DMS53 (cell line): ENCODE measurements at places on chromosomes 1 and 21.

DNA sequence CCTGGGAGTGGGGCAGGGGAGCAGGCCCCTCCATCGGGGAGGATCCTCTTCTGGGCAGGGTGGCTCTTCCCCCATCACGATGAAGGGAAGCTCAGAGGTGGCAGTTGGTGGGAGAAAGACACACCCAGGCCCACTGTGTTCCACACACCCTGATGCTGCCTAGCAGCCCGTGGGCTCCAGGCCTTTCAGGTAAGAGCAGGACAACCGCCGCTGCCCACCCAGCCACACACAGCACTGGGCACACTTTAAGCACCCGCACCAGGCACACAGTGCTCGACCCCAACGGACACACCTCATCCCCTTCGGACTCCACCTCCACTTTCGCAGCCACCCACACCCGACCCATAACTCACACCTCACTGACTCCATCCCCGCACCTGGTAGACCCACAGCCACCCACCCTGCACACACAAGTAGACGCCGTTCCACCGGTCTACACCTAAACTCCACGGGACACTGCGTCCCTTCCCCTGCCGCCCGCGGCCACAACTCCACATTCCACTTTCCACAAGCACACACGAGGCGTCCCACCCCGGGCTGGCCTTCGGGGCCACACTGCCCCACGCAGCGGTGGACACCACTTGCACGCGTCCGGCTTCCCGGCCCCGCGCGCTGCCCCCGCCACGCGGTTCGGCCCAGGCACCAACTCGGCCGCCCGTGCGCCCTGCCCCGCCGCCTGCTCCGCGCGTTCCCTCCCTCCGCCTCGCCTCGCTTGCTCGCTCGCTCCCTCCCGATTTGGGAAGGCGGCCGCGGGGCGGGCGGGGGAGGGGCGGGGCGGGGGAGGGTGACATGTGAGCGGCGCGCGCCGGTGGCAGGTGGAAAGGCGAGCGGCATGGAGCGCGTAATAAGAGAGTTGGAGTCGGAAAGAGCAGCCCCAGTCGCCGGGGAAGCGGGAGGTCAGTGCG is at the start of gene KCNQ4:
KCNQ4 (plus strand) TSS at position 787 of the 905 bp plus-strand sequence. CDS start 307 bp downstream, outside the sequence.
- peak; percentile 70 for DNase-seq

DNA sequence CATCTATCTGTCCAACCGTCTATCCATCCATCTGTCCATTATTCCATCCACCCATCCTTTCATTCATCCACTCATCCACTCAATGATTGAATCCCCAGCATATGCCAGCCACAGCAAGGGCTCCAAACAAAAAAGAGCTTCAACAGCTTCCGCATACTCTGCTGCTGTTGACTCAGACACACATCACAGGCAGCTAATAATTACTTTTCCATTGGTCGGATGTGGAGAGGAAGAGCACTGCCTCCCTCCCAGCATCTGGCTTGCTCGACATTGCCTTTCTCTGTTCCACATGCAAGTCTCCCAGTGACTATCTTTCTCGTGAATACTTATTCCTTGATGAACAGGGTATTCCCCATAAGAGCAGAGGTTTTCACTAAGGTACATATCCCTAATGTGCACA is 176.5 kb downstream of the HIVEP3 start:
- peak; percentile 90 for DNase-seq

- no peak for DNase-seq
Measured at GRCh38 chr1:213387380-213388015, 336.5 kb downstream of the RPS6KC1 start.

- no peak for DNase-seq
Measured at GRCh38 chr21:45243603-45244002, 44.1 kb downstream of the POFUT2 start.

GRCh38 chr1:186996816-186997215 is 168.1 kb downstream of the PLA2G4A start:
- DNase-seq: no peak

DNA sequence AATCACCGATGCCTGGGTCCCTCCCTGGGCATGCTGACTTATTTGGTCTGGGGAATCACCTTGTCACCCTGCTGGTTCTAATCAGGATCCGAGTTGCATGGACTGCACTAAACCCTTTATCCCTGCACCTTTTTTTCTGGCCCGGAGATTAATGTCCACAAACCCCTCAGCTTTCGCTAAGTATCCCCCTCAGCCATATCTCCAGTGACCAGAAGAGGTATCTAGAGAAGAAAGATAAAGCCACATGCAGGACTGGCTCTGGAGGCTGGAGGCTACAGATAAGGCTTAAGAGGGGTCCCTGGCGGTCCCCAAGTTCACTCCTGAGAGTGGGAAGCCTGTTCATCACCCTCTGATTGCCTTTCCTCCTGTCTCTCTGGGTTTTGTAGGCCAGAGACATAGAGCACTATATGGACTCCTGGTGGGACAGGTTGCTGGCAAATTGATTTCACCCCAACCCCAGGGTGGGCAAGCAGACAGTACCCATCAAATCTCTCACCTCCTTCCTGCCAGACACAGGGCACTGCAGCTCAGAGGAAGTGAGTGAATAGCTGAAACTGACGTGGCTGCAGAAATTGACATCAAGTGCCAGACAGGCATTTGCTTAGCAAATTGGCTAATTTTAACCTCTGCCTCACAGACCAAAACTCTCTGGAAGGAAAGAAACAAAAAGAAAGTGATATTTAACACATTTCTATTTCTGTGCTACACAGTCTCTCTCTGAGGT is 38.8 kb downstream of the HMGB4 start:
- peak; percentile 23 for DNase-seq
